WERI-Rb-1 (cell line): ENCODE measurements at places on chromosomes 13 and 19.
A peak's percentile ranks its signal among the peaks of the same experiment; 100 is the strongest.

- no peak for DNase-seq
Measured at GRCh38 chr19:5514001-5514400, 53.8 kb downstream of the TINCR start.

DNA sequence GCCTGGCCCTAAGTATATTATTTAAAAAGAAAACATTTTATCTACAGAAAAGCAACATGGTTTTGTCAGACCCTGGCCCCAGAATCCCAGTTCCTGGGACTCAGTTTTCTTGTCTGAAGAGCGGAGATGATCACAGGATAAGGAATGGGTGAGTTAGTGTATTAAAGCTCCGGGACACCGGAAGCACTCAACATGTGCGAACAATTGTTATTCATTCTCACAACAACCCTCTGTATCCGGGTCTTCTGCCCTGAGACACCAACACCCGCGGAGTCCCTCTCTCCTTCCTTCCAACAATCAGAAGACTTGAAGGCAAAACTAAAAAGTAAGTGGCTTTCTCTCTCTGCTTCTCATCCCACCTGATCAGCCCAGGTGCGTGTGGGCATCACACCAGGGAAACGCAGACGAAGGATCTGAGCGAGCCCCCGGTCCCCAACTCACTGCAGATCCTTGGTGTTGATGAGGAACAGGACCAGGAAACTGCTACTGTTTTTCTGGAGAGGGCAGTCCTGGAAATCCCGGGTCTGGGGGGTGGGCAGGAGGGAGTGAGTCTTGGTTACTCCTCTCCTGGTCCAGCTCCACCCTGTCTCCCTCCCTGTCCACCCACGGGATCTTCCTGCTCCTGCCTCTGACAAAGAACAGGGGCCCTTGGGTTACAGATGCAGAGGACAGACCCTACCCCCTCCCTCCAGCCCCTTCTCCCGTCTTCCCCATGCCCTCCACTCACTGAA, 2.0 kb downstream of the GPR108 start:
- DNase-seq, result no peak

DNA sequence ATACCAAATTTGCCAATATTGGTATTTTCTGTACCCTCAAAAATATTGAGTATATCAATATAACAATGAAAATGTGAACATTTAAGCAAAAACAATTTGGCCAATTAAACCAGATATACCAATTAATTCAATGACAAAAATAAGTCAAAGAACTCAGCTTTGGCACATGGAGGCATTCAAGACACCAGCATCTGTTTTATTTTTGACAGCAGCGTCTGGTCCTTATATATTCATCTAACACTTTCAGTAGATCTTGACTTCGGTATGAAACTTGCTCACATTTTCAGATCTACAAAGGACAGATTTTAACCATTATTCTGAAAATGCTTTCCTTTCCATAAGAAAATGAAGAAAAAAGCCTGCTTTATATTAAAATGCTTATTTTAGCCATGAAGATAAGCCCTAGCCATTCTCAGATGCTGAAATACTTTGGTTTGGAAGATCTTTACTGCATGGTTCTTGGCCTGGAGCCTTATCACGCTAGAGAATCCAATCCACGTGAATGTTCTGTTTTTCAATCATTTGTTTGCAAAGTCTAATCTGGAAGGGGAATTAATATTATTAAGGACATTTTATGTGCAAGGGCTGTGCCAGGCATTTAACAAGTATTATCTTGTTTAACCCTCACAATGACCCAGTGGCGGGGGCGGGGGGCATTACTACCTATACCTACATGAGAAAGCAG, 132.2 kb downstream of the DLEU7 start:
- no peak for DNase-seq

DNA sequence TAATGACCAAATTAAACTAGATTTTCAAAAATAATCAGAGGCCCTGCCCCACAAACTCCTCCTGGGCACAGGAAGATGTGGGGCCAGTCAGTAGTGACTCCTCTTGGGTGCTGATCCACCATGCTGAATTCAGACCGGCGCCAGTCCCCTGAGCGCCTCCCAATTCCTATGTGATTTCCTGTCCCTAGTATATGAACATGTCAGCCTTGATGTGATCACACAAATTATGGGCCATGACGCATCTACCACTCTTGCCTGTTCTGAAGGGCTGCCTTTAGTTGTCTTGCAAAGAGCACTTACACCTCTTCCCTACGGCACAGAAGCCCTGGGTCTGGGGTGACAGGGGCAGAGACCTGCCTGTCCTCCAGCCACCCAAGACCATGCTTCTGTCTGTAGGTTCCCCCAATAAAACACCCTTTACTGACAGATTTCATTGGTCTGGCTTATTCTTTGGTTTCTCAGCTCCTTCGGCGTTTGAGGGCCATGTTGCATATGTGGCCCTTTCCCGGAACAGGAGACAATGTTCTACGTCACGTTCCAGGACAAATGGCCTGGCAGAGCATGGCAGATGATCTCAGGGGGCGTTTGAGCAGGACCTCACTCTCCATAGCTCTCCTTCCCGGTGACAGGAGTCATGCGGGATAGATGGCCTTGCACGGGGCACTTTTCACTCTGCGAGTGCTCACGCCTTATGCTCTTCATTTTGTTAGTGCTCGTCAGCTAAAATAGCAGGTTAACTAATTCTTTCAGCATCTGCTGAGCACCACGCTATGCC, 5.6 kb upstream of the ATP11A start:
- DNase-seq, result no peak

GRCh38 chr19:17499648-17500446, 11.6 kb upstream of the PGLS start:
- peak; percentile 35 for DNase-seq

DNA sequence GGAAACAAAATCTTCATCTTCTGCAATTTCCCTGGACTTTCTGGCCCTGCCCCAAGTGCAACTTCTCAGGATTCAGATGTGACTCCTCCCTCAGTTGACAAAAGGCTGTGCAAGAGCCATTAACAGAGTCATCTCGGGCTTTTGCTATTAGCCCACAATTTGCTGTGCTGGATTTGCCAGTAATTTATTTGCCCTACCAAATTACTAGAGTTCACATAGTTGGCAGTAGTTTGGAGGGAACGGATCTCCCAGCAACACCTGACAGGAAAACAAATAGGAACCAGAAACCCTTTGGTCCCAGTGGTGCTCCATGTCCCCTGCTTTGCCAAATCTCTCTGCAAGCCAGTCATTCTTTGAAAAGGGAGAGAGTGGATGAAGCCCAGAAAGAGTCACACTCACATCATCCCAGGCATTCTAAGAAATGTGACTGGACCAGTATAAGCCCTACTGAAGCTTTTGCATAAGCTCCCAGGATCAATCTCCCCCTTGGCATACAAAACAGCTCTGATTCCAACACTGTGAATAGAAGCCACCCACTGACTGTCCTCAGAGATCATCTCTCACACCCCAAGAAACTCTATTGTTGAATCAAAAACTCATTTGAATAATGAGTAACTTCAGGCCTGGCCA, 350.1 kb upstream of the NBEA start:
- no peak for DNase-seq

DNA sequence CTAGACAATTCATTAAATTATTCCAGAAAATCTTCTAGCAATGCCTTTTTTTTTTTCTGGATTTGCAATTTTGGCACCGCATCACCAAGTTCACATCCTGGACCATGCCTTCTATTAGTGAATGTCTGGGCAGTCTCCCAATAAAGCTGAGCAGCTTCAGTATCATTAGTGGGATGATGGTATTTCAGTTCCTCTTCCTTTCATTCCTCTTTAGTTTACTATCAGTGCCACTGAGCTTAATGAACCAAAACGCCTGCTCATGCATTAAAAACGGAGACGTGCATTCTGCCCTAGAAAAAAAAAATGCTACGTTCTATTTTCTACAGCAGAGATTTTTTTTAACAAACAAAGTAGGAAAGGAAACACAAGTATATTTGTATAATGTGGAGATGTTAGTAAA, 343.0 kb downstream of the PCDH9 start:
- DNase-seq, result no peak

- no peak for DNase-seq
Measured at GRCh38 chr13:98890186-98890585, 87.7 kb downstream of the DOCK9 start.

GRCh38 chr13:43054803-43055802, 31.7 kb downstream of the DNAJC15 start:
- peak; percentile 46 for DNase-seq

GRCh38 chr19:52741951-52742485, 7.2 kb upstream of the ZNF611 start:
- DNase-seq, result peak; percentile 64

DNA sequence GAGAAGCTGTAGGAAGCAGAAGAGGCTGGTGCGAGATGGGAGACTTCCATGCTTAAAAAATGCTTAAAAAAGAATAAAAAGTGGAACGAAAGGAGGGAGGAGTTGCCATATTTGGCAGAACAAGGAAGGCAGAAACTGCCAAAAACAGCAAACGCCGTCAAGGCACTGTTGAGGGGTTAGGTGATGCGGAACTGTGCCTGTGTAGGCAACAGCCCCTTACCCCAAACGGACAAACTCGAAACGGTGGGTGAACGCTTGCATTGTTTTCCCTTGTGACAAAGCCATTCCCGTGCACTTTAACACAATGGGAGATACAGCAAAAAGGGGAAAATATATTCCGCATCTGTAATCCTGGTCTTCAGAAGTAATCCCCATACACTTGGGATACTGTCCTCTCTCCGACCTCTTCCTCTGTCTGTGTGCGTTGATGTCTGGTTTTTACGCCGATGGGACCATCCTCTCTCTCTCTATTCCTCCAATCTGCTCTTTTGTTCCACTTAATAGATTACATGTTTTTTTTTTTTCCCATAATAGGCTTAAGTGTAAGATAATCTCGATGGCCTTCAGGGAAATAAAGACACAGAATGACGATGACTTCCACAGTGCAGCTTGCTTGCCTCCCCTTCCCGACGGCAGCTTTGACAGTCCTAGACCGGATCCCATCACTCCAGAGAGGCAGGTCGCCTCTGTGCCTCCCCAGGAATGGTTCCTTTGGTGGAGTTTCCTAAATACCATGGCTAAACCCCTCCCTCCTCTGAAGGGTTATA, 132.7 kb upstream of the RNF113B start:
- DNase-seq, result peak; percentile 85

GRCh38 chr19:57978586-57979289, 4.4 kb upstream of the C19orf18 start:
- DNase-seq, result no peak

- DNase-seq, result no peak
Measured at GRCh38 chr13:113660066-113660465, 2.1 kb upstream of the ATP4B start.

GRCh38 chr19:38304866-38305429, 897 bp downstream of the C19orf33 start:
- DNase-seq, result peak; percentile 82

DNA sequence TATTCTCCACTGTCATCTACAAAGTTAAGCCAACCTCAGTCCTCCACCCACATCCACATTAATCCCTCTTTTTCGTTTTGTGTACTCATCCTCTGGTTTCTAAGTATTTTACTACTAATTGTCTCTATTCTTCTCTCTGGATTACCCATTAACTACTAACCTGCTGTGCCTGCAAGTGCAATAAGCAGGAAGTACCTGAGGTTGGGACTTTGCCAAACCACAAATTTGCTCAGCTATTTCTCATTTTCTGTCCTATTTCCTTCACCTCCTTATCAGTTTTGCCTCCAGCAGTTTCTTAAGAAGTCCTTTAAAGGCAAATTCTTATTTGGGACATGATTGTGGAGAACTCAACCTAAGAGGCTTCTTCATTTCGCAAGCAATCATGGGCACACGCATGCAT, 1708.9 kb downstream of the SLITRK5 start:
- DNase-seq, result no peak
